Forelimb muscle (tissue), 1 donor: ENCODE measurements at places on chromosomes 6 and 20. TPM values are rescaled to one million over a fixed set of nuclear protein-coding genes. Genes with fewer than 3 reads are reported as not detected.

DNA sequence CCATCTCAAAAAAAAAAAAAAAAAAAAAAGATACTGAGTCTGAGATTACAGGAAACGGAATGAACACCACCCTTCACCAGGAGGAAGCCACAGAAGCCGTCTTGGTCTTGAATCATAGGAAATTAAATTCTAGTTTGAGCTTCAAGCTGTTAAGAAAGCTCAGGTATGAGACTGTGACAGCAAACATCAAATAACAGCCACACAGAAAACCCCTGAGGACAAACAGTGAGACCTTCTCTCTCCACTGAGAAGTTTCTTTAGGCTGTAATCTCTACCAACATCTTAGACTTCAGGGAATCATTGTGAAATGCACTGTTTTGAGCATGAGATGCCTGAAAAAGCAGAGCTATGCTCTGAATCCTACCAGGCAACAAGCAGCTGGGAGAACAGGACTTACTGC lies 30.8 kb downstream of the PDE10A start:
- no peak for DNase-seq

- DNase-seq: no peak
Measured at GRCh38 chr6:8546496-8546895, 111.2 kb upstream of the SLC35B3 start.

DNA sequence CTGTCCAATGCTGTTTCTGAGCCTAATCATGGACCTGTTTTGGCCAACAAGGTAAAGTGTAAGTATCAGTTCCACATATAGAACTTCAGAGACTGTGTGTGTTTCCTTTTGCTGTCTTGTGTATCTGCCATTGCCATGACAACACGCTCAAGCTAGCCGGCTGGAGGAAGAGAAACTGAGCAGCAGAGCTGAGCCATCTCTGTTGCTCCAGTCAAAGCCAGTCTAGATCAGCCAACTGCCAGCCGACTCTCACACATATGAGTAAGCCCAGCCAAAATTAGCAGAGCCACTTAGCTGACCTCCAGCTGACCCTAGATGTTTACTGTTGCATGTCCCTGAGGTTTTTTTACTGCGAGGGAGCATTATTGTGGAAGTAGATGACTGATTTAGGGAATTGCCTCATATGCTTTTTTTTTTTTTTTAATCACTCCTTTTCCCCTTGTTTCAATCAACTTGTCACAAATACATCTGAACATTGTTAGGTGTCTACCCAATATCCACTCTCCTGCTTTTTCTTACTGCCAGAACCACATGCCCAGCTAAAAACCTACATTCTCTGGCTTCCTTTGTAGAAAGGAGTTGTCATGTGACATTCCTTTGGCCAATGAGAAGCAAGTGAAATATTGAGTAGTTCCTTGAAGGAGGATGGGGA lies 304.3 kb upstream of the SUPT3H start:
- no peak for DNase-seq

- DNase-seq: no peak
Measured at GRCh38 chr6:142805042-142805441, 139.9 kb downstream of the HIVEP2 start.

GRCh38 chr6:16752206-16752866 lies 8.9 kb downstream of the ATXN1 start:
- DNase-seq: no peak

PBOV1 gene
- not detected for polyA plus RNA-seq

OR2J1 gene
- polyA plus RNA-seq: not detected

LY6G6D gene
- polyA plus RNA-seq: 0.47 TPM

SLC24A3 gene
- polyA plus RNA-seq: 22.8 TPM

CD24 gene
- 10.1 TPM for polyA plus RNA-seq
